Astrocyte (in vitro differentiated cells and primary cell): ENCODE measurements at places on chromosomes 3 and 15. TPM values are rescaled to one million over a fixed set of nuclear protein-coding genes. Genes with fewer than 3 reads are reported as not detected.

DNA sequence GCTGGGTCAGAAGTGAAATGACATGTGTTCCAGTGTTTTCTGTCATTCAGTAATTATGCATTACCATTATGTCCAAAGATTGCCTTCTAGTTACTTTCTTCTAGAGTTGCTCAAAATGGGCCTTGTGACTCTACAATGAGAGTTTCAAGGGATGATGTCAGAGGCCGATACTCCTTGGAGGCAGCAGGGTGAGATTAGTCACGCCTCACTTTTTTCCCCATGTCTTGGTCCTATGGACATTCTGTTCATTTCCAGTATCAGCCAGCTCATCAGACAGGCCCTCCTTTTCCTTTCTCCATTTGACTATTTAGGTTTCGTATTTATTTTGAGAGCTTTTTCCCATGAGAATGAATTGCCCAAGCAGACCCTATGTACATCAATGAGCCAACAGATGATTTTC is 17.5 kb downstream of the VGLL3 start:
- peak overlapping the region; percentile 65 for H3K27ac ChIP-seq
- DNase-seq: peak; percentile 89
- H3K27me3 ChIP-seq: no peaks in the 10 kb centered on the region
- peaks cover 48% of the 10 kb centered on the region for H3K36me3 ChIP-seq
- no peak overlapping the region for H3K4me3 ChIP-seq
- peaks cover 18% of the 10 kb centered on the region for H3K4me1 ChIP-seq

- H3K4me1 ChIP-seq: no peaks in the 10 kb centered on the region
- H3K27me3 ChIP-seq: no peaks in the 10 kb centered on the region
- no peak overlapping the region for H3K27ac ChIP-seq
Observed at GRCh38 chr15:41061667-41062066, 54.4 kb downstream of the INO80 start.

FAM131A gene
- 12.2 TPM in 2 replicates for total RNA-seq

GRCh38 chr3:117603097-117603496 is 893.5 kb downstream of the TUSC7 start:
- no peak overlapping the region for H3K27ac ChIP-seq
- no peaks in the 10 kb centered on the region for H3K36me3 ChIP-seq
- H3K27me3 ChIP-seq: no peaks in the 10 kb centered on the region
- H3K4me1 ChIP-seq: no peaks in the 10 kb centered on the region
- peak; percentile 13 for DNase-seq
- H3K4me3 ChIP-seq: no peak overlapping the region

DNA sequence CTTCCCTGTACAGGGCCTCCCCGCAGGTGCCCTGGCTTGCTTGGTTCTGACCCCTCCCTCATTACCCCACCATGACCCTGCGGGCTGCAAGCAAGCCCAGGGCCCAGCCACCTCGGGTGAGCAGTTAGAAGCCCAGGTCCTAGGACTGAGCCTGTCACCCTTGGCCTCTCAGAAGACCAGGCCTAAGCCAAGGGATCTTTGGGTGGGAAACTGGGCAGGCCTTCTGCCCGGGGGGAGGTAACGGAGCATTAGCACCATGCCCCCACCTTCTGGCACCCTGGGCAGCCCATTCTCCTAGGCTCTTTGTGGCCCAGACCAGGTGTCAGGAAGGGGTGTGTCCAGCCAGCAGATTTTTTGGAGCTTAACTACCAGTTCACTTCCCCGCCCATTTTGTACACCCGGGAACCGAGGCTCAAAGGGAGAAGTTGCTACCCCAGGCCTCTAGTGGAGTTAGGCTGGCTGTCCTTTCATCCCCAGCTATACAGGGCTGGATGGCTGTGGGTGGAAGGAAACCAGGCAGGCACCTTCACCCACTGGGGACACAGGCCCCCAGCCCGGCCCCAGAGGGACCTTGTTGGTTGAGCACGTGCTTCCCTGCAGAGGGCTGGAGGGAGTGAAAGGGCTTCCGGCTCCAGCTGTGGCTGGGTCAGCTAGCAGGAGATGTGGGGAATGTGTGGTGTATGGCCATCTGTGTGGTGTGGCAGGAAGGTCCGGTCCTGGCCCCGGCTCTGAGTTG is 1.4 kb downstream of the CSK start:
- no peaks in the 10 kb centered on the region for H3K27me3 ChIP-seq
- H3K27ac ChIP-seq: no peak overlapping the region
- DNase-seq: no peak
- H3K4me1 ChIP-seq: peaks cover 41% of the 10 kb centered on the region
- peak overlapping the region; percentile 74 for H3K4me3 ChIP-seq

FRMD5 gene
- 17.0 and 19.6 TPM in 2 replicates for total RNA-seq

- H3K4me1 ChIP-seq: peaks cover 5% of the 10 kb centered on the region
- H3K27ac ChIP-seq: no peak overlapping the region
- peak; percentile 44 for DNase-seq
- no peaks in the 10 kb centered on the region for H3K36me3 ChIP-seq
Observed at GRCh38 chr3:132783152-132783551, 60.9 kb upstream of the NPHP3 start.

GRCh38 chr3:129278966-129279906 is 566 bp downstream of the HMCES start:
- peak overlapping the region; percentile 82 for H3K4me3 ChIP-seq
- H3K27me3 ChIP-seq: no peaks in the 10 kb centered on the region
- DNase-seq: peak; percentile 75
- peak overlapping the region; percentile 84 for H3K27ac ChIP-seq

LOXL1 gene
- 280 and 384 TPM in 2 replicates for total RNA-seq
